ENCODE measurements at places on chromosomes 11 and 22.

GRCh38 chr11:48032721-48033120 lies 52.4 kb downstream of the PTPRJ start:
- DNase-seq: no peak

DNA sequence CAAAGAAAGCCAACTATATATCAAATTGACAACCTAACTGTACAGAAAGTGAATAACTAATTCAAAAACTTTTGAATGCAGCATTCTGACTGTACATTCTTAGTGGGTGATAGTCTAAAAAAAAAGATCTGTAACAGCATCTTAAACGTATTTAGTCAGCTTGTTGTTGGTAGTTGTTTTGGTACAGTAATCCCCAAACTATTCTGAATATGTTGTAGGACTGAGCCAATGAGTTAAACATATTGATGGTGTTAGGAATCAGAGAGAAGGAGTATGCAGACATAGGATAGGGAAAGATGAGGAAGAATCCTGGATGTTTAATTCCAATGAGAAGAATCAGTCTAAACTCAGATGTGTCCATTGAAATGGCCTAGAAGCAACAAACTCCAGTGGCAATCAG lies 41.9 kb upstream of the KIRREL3 start:
- no peak for DNase-seq

DNA sequence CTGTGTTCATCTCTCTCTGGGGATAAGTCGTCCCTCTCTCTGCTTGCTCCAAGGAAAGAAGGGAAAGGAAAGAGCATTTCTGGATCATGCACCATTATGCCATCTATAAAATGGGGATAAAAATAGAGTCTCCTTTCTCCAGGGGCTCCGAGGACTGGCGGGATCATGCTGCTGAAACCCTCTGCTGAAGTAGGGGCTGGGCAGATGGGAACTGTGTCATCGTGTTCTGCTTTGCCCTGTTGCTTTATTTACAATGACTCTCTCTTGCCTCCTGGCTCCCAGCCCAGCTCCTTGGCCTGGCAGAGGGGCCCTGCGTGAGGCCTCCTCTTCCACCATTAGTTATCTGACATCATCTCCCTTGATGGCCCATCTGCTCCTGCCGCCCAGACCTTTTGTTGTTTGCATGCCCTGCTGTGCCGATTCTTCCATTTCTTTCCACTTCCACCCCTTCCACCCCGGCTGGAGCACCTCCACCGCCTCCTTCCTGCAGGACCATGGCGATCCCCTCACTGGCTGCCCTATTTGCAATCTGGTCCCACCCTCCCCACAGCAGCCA lies 200.9 kb downstream of the MYO18B start:
- no peak for DNase-seq

DNA sequence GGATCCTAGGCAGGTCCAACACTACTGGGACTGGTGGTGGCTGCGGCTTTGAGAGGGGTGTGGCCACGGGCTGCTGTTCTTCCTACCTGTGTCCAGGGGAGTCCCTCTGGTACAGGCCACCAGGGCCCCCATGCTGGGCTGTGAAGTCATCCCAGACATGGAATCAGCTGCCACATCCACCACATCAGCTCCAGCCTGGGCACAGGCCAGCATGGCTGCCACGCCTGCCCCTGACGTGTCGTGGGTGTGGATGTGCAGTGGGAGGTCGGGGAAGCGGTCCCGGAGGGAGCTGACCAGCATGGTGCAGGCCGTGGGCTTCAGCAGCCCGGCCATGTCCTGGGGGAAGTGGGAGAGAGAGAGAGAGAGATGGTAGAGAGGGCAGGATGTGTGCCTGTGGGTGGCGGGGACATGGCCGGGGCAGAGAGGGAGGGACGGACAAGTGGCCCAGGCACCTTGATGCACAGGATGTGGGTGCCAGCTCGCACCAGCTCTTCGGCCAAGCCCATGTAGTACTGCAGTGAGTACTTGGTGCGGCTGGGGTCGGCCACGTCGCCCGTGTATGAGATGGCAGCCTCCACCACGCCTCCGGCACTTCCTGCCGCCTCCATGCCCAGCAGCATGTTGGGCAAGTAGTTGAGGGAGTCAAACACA lies 6.2 kb upstream of the LRFN4 start:
- no peak for DNase-seq

- no peak for DNase-seq
These were observed 2.0 kb downstream of the USH1C start for GRCh38 chr11:17542249-17542648.

GRCh38 chr11:11167806-11168205 lies 185.2 kb downstream of the CSNK2A3 start:
- DNase-seq: no peak

All from activated CD8-positive, alpha-beta memory T cell treated with anti-CD3 and anti-CD28 coated beads, Interleukin-2, amount 10 ng/mL, durations not matched to agents 7 days and 5 days (primary cell).